Suppressor macrophage treated with lipopolysaccharide for 4 hours (primary cell): ENCODE measurements at places on chromosomes 6 and 20.

GRCh38 chr6:40472353-40472752 is 114.8 kb downstream of the LRFN2 start:
- no peak for DNase-seq

DNA sequence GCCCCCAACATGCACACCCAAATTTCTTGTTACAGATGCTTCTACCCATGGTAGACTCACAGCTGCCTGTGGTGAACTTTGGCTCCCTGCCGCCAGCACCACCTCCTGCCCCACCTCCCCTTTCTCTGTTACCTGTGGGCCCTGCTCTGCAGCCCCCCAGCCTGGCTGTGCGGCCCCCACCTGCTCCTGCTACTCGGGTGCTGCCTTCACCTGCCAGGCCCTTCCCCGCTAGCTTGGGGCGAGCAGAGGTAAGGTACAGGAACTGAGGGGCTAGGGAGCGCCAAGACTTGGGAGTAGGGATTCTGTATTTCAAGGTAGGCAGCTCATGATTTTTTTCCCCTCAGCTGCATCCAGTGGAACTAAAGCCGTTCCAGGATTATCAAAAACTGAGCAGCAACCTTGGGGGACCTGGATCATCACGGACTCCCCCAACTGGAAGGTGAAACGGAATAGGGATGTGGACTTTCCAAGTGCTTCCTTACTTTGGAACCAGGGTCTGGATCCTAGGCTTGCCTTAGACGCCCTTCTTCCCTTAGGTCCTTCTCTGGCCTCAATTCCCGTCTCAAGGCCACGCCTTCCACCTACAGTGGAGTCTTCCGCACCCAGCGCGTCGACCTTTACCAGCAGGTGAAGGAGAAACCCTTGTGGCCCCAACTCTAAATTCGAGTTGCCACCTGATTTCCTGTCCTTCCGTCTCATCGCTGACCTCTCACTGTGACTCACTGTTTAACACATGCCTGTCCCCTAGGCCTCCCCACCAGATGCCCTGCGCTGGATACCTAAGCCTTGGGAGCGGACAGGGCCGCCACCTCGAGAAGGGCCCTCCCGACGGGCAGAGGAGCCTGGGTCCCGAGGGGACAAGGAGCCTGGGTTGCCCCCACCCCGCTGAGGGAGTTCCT is 15.5 kb downstream of the BAG6 start:
- no peak for DNase-seq

DNA sequence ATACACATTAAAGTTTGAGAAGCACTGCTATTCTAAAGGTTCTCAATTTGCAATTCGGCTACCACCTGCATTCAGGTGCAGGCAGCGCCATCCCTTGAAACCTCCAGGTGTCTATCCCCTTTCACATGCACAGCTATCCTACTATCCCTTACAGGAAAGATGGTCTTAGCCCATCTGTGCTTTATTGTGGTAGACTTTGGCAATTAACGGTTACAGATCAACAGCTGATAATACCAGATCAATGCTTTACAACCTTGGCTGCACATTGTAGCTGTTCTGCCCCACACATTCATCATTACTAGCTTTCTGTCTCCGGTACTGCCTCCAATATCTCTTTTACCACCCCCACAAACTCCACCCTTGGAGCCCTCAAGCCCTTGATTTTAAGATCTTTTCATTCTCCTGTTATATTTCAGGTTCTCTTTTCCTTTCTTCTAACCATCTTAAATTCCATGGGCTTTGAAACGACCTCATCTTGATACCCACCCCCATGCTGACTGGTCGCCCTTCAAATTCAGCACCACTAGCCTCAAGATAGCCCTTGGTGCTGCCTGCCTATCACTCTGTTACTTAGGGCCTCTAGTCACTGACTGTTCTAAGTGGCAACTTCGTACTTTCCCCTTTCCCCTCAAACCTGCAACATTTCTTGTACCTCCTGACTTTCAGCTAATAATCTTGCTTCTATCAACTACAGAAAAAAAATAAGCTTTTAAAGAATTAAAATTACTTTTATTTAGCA is 50.8 kb downstream of the SPTLC3 start:
- DNase-seq, result no peak

DNA sequence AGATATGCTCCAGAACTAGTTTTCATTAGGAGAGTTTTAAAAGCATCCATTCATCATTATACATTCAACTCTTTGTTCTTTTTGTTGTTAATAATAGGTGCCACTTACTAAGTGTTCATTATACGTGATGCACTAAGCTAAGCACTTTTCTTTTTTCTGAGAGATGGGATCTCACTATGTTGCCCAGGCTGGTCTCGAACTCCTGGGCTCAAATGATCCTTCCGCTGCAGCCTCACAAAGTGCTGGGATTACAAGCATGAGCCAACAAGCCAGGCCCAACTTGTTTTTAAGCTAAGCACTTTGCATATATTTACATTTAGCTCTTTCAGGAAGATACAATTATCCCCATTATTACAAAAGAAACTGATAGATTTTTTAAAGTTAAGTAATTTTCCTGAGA is 5.7 kb upstream of the GFOD1 start:
- DNase-seq, result no peak

- DNase-seq, result no peak
Measured at GRCh38 chr6:31585491-31585890, 586 bp upstream of the LST1 start.

GRCh38 chr6:28693033-28693750 is 167.5 kb downstream of the GPX5 start:
- DNase-seq, result no peak

- no peak for DNase-seq
Measured at GRCh38 chr6:168222115-168223043, 97.2 kb downstream of the DACT2 start.

- no peak for DNase-seq
Measured at GRCh38 chr6:11006061-11006460, 38.0 kb downstream of the ELOVL2 start.

DNA sequence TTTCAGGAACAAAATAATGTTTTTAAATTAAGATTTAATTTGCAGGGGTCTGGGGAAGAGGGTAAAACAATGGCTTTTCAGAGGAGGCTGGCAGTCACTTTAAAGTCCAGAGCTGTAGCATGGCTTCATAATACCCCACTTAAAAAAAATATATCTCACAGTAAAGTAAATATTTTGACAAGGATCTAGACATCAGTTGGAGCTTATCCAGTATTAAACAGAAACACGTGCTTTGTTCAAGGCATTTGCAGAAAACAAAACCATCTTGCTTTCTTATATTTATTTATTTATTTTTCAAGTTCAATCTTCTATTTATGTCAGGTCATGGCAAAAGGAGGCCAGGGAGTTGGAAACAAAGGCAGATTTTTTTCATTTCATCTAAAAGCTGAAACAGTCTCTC is 53.3 kb upstream of the PRL start:
- DNase-seq, result no peak

GRCh38 chr6:144467921-144468320 is 182.8 kb downstream of the UTRN start:
- no peak for DNase-seq

DNA sequence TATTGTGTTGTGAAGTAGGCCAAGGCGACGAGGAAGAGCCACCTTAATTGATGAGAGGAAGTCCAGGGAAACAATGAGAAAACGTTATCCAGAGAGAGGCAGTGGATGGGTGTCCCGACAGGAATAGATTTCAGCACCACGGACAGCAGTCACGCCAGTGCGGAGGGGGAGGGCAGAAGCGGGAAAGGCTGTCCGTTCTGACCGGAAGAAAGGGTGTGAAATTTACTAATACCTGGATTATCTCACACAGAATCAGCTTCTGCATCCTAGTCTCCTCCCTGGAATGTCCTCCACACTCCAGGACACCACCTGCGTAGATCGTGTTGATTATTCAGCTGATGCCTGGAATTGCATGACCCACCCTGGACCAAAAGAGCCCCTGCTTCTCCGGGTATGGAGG is 7.4 kb upstream of the BPIFA3 start:
- DNase-seq, result peak; percentile 70

- DNase-seq, result no peak
Measured at GRCh38 chr20:38514185-38514584, 41.5 kb downstream of the RALGAPB start.

- DNase-seq, result no peak
Measured at GRCh38 chr6:26030716-26031115, 56.5 kb upstream of the HFE start.

DNA sequence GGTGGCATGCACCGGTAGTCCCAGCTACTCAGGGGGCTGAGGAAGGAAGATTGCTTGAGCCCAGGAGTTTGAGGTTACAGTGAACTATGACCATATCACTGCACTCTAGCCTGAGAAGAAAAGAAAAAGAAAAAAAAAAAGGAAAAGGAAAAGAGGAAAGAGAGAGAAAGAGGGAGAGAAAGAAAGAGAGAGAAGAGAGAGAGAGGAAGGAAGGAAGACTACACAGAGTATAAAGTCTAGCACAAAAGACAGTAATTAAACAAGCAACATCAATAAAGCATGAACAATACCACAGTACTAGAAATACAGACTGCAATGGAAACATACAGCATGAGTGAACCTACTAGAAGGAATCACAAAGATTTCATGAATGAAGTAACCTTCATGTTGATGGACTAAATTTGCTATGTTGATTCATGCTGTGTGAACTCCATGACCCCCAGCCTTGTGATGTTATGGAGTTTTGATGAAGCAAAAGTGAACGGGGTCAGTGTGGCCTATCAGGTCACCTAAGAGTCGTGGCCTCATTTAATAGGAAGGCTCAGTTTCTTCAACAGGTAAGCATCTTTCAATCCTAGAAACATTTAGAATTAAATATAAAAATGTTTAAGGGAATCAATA is 57.6 kb downstream of the NUDT3 start:
- DNase-seq, result no peak

- no peak for DNase-seq
Measured at GRCh38 chr6:143619824-143620401, 57.9 kb upstream of the PHACTR2 start.
